Motor neuron (in vitro differentiated cells): ENCODE measurements at places on chromosomes 6 and 20.

- no peak for ATAC-seq
Measured at GRCh38 chr6:47276377-47276776, 33.3 kb downstream of the TNFRSF21 start.

- no peak for ATAC-seq
Measured at GRCh38 chr6:14670806-14671205, 553.2 kb downstream of the CD83 start.

DNA sequence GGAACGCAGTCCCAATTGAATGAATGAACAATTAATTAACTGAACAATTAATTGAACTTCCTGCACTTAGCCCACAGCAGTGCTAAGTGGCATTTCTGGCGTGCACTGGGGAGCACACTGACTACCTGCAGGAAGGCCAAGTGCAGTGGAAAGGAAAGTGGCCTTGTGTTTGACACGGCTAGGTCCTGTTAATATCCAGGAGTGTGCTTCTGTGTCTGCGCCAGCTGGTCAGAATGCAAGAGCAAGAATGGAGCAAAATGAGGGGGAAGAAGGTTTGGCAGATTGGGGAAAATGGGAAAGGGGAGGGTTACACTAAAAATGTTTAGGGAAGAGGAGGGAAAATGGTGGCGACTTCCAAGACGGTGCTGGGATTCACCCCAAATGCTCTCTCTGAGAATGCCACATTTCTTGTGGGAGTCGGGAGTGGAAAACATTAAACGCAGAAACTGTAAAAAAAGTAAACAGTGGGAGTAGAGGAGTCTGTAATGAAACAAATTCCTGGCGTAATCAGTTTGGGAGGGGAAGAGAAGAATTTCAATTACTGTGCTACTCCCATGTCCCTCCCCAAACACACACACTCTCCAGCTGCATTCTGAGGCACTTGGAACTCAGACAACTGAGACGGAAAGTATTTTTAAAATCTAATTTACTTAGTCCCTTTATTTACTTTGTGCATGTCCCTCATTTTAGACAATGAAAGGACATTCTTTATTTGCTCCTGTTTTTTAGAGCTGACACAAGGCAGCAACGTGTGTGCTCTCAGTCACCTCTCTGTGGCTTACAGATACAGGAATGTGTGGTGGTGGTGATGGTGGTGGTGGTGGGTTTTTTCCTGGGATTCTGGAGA, 64.1 kb downstream of the CLIC5 start:
- no peak for ATAC-seq

GRCh38 chr6:103042336-103042735, 1648.8 kb downstream of the GRIK2 start:
- ATAC-seq, result no peak

GRCh38 chr6:139981768-139982181, 607.3 kb upstream of the CITED2 start:
- peak; percentile 53 for ATAC-seq

DNA sequence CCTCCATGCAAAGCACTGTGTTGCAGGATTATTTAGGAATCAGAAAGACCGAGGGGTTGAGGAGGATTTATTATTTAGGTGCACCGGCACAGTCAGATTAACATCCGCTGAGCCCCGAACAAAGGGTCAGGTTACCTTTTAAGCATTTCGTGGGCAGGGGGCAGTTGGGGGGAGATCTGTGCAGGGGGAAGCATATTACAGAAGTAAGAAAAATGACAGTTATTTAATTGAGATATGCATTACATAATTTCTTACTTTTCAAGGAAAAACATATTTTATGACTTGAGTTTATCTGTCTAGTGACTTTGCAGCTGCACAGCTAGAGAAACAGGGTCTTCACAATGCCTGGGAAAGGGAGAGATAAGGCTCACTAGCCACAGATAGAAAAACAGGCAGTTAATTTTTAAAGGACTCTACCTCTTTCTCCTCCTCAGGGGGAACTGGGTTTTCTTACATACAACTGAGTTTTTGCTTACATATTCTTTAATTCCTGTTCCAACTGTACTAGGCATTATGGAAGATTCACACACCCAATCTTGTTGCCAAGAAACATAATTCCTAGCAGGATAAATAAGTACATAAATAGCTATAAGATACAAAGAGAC, 1.7 kb upstream of the HINT3 start:
- ATAC-seq, result no peak

GRCh38 chr6:50961611-50962010, 142.9 kb downstream of the TFAP2B start:
- no peak for ATAC-seq

DNA sequence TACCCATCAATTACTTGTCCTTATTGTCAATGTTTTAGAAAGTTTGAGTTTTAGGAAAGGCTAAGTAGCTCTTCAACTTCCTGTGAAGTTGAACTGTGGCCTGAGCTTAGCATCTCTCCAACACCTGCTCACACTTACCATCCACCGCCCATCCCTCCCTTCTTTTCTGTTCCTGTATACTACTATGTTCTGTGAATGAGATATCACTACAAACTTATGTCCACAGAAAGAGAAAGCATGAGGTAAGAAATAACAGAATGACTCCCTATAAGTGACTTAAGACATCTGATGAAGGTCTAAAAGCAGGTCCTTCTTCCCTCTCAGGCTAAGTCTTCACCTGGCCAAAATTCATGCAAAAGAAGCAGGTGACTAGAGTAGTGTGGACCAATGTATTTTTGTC, 246.3 kb upstream of the PREP start:
- no peak for ATAC-seq

DNA sequence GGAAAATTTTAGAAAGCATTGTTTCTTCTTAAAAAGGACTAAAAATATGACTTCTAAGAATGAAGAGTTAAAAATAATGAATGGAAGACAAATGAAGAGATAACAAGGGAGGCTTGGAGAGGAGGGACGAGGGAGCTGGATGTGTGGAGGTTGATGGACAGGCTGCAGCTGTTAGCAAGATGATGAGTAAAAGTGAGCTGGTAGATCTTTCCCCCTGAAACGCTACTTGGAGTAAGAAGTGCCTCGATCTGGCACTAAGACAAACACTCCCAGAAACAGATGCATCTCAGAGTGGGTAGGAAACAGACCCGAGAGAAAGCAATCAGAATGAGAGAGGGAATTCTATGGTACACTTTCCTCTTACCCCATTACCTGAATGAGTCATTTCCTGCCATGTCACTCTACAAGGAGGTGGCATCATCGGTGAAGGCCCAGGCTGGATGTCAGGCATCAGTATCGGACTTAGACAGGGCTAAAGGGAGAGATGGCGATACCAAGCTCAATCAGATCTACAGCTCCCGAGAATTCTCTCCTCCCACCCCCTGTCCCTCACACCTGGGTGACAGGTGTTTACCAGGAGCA, 154.1 kb upstream of the BMP2 start:
- no peak for ATAC-seq

DNA sequence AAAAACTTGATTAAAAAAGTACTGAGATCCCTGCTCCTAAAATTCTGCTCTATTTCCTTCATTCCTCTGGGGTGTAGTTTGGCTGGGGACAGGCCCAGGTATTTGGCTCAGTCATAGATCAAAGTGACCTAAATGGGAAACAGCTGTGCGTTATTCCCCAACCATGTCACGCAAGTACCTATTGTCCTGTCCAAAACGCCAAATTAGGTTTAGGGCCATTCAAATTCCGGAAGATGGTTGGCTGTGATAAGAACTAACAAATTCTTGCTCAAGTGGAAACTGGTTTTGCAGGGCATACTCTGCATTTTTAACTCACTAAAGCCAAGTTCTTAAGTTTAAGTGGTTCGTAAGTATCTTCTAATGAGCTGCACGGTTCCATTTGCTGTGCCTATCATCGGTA, 147.6 kb upstream of the TMEM170B start:
- ATAC-seq, result no peak

- no peak for ATAC-seq
Measured at GRCh38 chr20:3077618-3078134, 6.3 kb downstream of the OXT start.

- no peak for ATAC-seq
Measured at GRCh38 chr20:6418732-6419131, 295.9 kb upstream of the FERMT1 start.

DNA sequence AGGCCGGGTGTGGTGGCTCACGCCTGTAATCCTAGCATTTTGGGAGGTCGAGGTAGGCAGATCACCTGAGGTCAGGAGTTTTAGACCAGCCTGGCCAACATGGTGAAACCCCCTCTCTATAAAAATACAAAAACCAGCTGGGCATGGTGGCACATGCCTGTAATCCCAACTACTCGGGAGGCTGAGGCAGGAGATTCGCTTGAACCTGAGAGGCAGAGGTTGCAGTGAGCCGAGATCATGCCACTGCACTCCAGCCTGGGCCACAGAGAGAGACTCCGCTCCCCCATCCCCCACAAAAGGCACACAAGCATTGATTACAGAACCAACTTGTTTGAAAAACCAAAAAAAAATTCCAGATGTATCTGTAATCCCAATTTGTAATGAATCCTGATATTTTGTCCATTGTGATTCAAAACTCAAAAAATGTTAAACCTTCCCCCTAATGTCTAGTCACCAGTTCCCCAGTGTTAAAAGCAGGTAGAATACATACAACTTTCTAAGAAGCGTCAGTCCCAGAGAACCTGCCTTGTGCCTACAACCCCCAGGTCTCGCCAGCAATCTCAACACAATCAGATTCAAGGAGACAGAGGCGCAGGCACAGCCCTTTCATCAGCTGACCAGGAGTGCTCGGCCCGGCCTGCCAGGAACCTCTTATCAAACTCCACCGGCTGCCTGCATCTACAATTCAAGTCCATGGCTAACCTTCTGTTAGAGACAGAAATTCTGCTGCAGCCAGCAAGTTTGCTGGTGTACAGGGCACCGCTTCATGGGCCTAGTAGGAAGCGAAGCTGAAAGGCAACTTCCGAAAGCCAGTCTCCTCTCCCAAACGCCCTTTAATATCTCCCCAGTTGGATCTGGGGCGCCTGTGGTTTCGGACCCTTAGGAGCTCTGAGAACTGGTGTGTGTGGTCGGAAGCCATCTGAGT, 2.1 kb downstream of the EZR start:
- ATAC-seq, result peak; percentile 24

DNA sequence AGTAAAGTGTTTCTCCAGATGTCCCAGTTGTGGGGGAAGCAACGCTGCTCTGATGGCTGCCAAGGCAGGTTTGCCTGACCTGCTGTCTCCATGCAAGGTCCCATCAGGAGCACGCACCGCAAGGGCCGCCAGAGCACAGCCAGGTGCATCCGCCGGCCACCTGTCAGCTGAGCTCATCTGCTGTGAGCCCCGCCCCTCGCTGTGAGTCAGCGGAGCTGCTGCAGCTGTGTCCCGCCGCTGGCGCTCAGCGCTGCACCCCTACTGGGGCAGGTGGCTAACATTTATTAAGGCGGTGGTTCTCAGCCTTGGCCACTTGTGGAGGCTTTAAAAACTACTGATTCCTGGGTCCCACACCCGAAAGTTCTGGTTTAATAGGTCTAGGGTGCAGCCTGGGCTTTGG, 225.7 kb downstream of the UST start:
- no peak for ATAC-seq

GRCh38 chr6:109305028-109305427, 77.2 kb downstream of the CD164 start:
- no peak for ATAC-seq

DNA sequence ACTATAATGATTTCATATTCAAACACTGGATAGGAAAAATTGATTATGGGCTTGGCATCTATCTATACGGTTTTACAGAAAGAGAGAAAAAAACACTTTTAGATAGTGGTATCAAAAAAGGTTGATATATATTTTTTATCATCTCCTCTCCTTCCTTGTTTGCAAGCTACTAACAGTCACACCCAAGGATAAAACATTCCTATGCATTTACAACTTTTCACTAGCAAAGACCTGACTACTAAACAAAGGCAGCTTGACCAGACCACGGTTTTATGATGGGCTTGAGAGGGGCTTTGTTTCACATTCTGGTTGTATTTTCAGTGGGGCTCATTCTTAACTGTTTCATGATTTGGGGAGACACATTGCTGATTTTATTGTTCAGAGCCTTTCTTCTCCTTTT, 477.6 kb upstream of the CITED2 start:
- ATAC-seq, result no peak

DNA sequence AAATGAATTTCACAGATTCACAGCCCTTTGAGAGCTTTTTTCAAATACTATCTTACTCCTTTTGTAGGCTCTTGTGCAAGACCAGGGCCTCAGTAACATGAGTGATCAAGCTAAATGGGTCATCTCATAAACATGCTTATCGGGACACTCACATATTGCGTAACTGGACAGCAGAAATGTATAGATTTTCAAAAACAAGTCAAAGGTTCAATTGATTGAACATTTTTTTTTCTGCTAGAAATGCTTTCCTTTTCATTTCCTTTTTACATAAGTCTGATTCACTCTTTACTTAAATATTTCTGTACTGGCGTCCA, 8.7 kb upstream of the SALL4 start:
- ATAC-seq, result no peak

- ATAC-seq, result no peak
Measured at GRCh38 chr6:114579486-114579885, 236.7 kb upstream of the HS3ST5 start.
